ENCODE measurements at places on chromosomes 11 and 22.

DNA sequence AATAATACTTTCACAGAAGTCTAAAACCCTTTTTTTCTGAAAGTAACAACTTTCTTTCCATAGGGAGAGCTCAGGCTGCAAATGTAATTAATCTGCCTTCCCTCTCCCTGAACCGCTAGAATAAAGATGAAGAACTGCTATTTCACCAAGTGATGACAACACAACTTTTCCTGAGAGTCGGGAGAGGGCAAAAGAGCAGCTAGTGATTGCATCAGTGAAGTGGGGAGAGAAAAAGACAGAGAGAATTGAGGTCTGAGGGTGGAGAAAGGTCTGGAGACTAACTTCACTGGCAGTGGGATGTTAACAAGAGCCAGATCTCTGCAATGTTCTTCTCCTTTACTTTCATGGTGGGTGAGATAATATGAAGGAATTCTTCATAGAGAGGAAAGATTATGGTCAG lies 10.9 kb upstream of the MPEG1 start:
- no peak for DNase-seq

- no peak for DNase-seq
These were observed 75.0 kb downstream of the BRD1 start for GRCh38 chr22:49752598-49753091.

DNA sequence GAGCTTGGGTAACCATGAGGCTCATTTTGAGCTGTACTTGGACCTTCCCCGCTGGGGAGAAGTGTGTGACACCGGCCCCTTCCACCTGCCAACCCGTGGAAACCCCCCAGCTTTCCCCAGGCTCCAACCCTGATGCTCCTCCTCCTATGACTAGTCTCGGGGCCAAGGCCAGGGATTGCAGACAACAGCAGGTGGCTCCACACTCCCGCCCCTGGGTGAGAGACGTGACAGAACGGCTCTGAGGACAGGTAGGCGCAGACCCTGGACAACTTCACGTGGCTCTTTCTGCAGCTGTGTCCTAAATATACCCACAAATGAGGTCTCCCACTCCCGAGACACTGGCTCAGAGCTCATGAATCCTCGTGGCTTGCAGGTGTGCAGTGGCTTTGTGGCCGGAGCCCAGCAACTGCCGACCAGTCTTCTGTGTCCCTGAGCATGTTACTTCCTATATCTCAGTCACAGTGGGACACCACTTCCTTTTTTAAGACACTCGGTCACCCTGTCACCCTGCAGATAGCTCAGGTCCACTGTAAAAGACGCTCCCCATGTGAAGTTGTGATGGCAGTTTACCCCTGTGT lies 55.2 kb downstream of the NECTIN1 start:
- peak; percentile 40 for DNase-seq

DNA sequence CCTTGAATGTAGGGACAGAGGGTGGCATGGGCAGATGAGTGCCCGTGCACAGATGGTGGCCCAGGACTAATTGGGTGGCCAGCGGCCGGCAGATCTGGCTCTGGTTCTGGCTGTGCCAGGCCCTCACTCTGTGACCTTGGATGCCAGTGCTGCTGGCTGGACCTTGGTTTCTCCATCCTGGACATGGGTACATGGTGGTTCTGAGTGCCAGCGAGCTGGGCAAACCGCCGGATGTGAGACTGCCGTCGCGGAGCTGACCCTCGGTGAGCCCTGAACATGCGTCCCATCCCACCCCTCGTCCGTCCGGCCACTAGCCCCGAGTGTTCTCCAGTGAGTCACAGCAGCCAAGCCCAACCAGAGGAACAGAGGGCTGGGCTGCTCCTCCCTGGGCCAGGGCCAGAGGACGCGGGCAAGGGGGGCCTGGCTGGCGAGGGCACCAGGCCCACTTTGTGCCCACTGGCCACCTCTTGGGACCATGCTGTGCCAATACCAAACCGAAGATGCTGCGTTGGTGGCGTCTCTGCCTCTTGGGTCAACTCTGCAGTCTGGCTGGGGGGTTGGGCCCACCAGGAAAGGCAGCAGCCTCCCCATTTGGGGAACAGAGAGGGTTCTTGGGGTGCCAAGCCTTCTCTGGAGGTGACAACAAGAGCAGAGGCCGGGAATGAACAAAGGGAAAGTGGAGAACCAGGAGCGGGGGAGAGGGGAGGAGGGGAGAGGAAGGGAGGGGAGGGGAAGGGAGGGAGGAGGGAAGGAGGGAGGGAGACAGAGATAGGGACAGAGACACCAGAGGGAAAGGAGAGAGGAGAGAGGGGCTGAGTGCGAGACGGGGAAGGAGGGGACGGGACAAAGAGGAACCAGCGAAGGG lies 10.7 kb downstream of the LSP1 start:
- DNase-seq, result no peak

GRCh38 chr22:43636086-43636485 lies 176.0 kb downstream of the EFCAB6 start:
- no peak for DNase-seq

- no peak for DNase-seq
These were observed 19.8 kb upstream of the RAPSN start for GRCh38 chr11:47468598-47469214.

- peak; percentile 88 for DNase-seq
These were observed at the start of gene UCP2 for GRCh38 chr11:73982595-73982989. Gene UCP2, minus strand, starts transcription at chr11:73982843. Its CDS starts 4,465 bp downstream, at chr11:73978378.

GRCh38 chr11:2699185-2699530 lies 636 bp downstream of the KCNQ1OT1 start:
- no peak for DNase-seq
